Activated CD8-positive, alpha-beta memory T cell treated with anti-CD3 and anti-CD28 coated beads, Interleukin-2, amount 50 U/mL, for 4 hours (primary cell): ENCODE measurements at places on chromosomes 2 and 18.

- no peak for DNase-seq
These were observed 85.1 kb upstream of the RMDN2 start for GRCh38 chr2:37839991-37840390.

DNA sequence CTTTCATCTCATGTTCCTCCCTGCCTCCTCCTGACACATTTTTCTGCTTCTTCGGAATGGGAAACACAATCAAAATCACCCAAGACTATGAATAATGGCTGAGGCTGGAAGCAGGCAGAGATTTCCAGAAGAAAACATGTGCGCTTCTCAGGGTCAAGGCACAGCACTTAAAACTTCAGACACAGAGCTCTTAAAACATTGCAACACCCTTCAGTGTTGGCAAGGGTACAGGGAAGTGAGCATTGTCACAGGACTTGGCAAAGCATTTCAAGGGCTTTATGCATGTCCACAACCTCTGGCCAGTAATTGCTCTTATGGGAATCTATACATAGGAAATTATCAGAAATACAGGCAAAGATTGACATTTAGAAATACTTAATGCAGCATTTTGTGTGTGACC lies 477.6 kb upstream of the KLHL29 start:
- no peak for DNase-seq

DNA sequence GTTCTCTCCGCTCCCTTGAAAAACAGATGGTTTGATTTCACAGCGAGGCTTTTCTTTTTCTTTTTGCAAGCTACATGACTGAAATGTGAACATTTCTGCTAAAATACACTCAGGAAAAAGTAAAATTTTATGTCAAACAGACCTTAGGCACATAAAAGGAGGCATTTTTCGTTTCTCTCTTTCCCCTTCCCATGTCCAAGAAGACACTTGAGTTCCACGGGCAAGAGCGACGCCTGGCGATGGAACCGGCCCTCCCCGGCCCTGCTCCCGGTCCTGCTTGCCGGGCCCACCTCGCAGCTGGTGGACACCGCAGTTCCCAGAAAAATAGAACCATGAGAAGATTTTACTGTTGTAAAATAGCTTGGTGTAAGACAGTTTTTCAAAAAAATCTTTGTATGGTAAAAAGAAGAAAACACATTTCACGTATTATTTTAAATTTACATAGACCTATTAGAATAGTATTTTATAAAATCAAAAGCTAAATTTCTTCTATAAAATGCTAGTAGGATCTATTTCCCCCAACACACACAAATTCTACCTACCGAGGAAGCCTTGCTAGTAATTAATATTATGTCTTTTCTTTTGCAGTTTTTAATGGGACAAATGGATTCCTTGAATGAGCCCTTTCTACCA lies 2.3 kb upstream of the ALKAL2 start:
- peak; percentile 60 for DNase-seq

GRCh38 chr2:80326214-80326613 lies 21.7 kb upstream of the LRRTM1 start:
- no peak for DNase-seq

DNA sequence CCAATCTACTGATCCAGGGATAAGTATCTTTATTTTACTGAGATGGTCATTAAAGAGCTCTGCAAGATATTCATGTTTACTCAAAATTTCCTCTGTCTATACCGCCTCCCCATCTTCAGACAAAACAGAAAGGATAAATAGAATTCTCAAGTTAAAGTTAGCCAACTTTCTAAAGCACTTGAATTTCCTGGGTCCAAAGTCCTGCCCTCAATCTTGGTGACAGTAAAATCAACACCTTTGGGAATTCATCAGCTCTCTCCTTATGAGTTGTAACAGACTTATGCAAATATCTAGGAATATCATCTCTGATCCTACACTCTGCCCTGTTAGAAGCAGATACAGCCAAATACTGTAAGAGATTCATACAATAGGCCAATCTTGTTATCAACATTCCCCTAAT lies 122.5 kb upstream of the HAAO start:
- no peak for DNase-seq

DNA sequence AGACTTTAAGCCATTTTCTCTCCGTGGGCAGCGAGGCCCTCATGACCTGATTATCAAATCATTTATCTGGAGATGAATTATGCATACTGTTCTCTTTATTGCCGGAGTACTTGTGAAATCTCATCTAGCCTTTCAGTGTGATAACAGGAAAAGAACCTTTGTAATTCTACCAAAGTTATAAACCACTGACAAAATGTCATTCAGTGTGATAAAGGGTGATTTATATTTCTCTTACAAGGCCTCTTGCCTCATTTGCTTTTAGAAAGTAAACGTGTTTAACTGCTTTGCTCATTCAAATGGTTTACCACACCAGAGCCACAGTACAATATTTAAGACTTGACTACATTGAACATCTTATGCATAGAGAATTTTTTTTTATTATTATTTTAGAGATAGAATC lies 13.8 kb downstream of the MTCL1 start:
- DNase-seq: no peak

GRCh38 chr18:13382954-13383827 lies 164.6 kb downstream of the LDLRAD4 start:
- DNase-seq: no peak

DNA sequence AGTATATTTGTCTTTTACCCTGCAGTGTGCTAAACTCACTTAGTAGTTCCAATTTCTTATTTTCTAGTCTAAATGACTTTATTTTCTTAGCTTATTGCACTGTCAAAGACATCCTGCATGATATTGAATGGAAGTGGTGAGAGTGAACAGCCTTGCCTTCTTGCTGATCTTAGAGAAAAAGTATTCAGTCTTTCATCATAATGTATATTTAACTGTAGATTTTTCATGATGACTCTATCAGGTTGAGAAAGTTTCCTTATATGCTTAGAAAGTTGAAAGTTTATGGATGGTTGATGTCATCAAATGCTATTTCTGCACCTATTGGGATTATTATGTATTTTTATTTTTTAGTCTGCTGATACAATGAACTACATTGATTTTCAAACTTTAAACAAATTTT lies 21.3 kb upstream of the COL3A1 start:
- DNase-seq: no peak

DNA sequence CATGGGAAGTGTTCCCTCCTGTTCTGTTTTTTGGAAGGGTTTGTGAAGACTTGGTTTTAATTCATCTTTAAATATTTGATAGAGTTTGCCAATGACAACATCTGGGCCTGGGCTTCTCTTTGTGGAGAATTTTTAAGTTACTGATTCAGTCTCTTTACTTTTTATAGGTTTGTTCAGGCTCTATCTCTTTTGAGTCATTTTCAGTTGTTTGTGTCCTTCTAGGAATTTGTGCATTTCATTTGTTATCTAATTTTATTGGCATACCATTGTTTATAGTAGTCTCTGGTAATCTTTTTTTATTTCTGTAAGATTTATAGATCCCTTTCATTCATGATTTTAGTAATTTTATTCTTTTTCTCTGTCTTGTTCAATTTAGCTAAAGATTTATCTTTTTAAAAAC lies 14.6 kb downstream of the SCLY start:
- DNase-seq: no peak

DNA sequence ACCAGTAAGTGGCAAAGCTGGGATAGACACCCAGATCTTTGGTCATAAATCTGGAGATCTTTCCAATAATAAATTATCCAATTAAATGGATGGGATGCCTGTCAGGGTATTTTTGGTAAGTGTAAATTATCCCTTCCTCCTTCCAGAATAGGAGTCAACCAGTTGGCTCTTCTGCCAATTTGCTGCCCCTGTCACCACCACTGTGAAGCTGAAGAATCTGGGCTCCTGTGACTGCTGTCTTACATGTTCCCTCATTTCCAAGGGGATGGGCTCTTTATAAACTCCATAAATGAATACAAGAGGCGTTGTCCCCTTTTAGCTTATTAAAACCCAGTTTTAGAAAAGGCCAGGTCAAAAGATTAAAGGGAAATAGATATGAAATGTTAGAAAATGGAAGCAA lies 17.8 kb upstream of the BMP10 start:
- no peak for DNase-seq

DNA sequence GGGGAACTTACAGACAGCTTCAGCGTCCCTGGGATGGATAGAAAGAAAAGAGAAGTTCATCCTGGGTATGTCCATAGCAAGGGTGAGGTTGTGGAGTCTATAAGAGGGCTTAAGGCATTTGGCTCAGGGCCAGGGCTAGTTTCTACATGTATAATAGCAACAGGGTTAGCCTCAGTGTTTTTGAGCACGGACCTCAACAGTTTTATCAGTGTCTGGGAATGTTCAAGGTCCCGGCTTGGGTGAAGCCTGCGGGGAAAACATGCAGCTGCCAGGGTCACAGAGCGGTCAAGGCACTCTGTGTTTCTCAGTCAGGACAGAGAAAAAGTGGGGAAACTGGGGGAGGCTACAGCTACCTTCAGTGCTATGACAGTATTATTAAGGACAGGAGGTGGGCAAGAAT lies 427.7 kb upstream of the HS6ST1 start:
- DNase-seq: no peak

- no peak for DNase-seq
These were observed 4.1 kb downstream of the MTA3 start for GRCh38 chr2:42572297-42573081.

DNA sequence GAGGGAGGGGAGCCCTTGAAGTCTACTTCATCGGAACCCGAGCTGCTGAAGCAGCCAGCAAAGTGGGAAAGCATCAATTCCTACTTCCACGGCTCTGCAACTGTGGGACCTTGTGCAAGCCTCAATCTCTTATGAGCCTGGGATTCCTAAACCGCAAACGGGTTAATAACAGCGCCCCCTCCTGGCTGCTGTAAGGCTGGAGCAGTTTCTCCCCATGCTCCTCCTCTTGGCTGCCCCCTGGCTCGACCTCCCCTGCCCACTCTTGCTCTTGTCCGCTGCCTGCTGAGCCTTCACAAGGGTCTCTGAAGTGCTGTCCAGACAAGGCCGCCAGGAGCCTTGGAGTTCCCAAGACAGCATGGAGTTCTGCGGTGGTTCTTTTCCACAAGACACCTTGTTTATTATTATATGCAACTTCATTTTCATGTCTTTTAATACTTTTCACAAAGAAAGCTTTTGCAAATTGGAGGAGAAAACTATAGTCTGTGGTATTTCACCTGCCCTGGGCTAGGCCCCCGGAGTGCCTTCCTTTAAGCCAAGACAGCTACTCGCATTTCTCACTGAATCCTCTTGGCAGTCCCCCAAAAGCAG lies 157.2 kb downstream of the DDX1 start:
- no peak for DNase-seq

DNA sequence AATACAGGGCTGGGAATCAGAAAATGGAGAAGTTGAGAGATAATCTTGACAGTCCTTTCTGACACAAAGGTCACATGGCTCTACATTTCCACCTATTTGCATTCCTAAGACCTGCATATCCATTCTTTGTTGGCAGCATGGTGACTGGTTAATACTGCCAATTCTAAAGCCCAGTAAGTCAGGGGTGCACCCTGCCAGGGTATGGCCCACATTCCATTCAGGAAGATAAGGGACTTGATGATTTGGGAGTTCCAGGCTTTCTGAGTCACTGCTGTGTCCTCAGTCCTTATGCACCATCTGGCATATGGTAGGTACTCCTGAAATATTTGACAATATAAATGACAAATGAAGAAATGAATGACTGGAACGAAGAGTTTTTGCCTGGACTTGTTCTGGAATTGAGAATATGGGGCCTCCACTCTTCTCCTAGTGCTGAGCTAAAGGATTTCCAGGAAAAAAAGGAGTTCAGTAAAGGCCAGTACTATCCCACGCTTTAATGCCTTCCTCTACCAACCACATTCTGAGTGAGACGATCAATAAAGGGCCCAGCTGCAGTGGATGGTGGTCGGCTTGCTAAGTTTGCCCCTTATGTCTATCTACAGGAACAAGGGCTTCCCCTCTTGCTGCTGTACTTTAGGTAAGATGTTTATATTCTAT lies 31.7 kb upstream of the EIF2AK3 start:
- DNase-seq: no peak

- DNase-seq: no peak
These were observed 5.8 kb downstream of the TWIST2 start for GRCh38 chr2:238853721-238854120.

DNA sequence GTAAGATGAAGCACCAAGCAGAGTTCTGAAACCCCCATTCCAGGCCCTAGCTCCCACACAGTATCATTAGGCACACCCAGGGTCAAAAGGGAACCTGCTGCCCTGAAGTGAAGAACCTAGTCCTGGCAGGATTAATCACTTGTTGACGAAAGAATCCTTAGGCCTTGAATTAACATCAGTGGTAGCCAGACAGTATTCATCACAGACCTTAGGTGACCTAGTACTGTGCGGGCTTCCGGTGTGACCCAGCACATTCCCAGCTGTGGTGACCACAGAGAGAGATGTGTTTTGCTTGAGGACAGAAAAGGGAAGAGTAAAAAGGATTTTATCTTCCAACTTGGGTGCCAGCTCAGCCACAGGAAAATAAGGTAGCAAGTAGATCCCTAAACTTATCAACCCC lies 1071.4 kb upstream of the FAM98A start:
- no peak for DNase-seq

DNA sequence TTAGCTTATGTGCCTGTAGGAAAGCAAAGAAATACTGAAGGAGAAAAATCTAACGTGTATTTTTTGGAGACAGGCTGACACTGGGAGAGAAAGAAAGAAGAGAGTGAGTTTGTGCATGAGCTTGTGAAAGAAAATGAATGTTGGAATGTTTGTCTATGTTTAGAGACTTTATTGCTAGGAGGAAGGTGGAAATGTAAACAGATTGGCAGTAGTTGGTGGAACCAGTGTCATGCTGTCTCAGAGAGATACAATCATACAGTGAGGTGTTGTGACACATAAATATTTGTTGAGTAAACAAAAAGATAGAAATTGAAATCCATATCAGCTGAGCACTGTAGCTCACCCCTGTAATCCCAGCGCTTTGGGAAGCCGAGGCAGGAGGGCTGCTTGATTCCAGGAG lies 222.2 kb upstream of the MEIS1 start:
- DNase-seq: no peak

- DNase-seq: no peak
These were observed 738.1 kb upstream of the LINC00305 start for GRCh38 chr18:64886995-64887394.

DNA sequence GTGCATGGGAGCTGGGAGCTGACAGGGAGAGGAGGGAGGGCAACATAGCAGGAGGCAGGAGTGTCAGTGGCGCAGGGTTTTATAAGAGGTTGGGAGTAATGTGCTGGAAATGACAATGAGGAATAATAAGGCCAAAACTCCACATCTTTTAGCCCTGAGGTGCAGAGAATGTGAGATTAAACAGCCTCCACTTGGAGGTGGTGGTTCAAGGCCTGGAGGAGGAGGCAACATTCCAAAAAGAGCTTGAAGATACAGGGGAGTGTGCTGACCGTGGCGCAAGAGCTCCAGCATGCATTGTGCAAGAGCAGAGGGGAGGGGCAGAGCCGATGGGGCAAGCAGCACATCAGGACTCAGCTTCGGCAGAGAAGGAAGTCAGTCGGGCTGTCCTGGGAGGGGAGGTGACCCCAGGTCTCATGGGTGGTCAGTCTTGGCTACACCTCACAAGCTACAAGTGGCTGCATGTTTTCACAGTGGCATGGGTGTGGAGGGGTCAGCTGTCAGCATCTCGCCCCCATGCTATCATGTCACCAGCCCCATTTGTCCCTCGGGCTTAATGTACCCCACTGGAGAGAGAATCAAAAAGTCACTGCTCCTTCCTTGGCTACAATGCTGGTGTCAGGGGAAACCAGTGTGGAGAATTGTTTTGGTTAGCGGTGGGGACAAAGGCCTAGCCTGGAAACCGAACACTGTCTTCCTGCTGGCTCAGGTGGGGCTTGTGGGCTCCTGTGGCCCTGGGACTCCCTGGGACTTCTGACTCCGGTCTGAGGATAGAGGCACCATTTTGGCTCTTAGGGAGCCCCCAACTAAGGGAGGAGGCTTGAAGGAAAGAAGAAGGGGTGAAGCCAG lies 208.0 kb downstream of the ZFP36L2 start:
- DNase-seq: no peak
